Prostate gland (tissue), 2 donors: ENCODE measurements at places on chromosomes 2 and 18.

- DNase-seq: no peak
These were observed 40.7 kb downstream of the RALB start for GRCh38 chr2:120293096-120294007.

DNA sequence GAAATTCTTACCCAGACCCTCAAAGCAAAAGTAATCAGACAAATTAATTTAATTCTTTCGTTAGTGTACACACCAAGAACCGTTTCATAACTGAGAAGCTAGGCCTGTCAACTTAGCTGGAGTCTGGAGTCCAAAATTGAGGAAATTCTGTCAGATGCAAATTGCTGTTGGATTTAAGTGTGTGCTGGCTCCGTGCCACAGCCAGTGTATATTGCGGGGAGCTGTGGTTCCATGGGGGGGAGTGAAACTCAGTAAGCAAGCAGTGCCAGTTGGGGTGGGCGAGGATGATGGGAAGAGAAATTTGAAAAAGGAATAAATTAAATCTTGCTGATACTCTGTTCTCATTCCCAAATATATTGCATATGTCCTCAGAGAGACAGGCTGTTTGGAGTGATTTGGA is 4.0 kb downstream of the ARPC2 start:
- no peak for DNase-seq

GRCh38 chr2:66569974-66570373 is 135.0 kb downstream of the MEIS1 start:
- no peak for DNase-seq

- no peak for DNase-seq
These were observed 3.7 kb downstream of the RAMP1 start for GRCh38 chr2:237863102-237863511.

- no peak for DNase-seq
These were observed 123.3 kb downstream of the UBE2E3 start for GRCh38 chr2:181103659-181104058.

DNA sequence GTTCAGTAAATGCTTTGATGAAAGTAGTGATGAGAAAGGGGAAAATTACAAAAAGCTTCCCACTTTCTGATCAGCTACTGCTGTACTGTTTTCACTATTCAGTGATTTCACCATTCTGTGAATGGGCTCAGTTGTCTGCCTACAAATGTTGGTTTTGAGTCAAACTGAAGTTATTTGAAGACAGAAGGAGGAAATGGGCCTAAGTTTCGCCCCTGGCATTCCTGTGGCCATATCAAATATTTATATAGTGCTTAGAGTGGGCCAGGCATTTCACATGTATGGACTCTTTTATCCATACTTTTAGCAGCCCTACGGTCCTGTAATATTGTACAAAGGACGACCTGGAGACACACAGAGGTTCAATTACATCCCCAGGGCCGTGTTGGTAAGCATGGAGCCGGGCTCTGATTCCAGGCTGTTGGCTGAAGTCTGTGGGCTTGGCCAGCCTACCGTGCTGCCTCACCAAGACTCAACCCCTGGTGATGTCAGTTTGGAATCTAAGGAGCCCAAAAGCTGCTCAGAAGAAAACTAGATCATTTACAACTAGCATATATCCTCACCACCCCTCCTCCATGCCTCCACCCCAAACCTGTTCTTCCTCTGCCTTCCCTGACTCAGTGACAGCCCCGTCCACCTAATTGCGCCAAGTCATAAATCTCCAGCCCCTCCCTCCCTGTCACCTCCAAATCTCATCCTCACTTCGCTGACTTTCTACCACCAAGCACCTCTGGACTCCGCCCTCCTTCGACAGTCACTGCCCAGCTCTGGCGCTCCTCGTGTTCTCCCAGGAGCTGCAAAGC is 10.1 kb upstream of the GRHL1 start:
- no peak for DNase-seq

DNA sequence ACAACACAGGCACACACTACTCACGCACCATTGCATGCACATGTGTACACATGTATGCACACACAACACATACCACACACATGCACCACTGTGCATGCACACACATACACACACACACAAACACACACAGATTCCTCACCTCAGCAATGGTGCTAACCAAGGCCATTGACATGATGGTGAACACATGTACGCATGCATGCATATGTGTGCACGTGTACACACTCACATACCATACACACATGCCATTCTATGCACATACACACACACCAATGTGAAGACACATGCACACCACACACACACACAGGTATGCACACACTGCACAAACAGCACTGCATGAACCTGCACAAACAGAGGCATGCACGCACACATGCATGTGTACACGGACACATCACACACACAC is 976.0 kb downstream of the DCDC2C start:
- DNase-seq: no peak

DNA sequence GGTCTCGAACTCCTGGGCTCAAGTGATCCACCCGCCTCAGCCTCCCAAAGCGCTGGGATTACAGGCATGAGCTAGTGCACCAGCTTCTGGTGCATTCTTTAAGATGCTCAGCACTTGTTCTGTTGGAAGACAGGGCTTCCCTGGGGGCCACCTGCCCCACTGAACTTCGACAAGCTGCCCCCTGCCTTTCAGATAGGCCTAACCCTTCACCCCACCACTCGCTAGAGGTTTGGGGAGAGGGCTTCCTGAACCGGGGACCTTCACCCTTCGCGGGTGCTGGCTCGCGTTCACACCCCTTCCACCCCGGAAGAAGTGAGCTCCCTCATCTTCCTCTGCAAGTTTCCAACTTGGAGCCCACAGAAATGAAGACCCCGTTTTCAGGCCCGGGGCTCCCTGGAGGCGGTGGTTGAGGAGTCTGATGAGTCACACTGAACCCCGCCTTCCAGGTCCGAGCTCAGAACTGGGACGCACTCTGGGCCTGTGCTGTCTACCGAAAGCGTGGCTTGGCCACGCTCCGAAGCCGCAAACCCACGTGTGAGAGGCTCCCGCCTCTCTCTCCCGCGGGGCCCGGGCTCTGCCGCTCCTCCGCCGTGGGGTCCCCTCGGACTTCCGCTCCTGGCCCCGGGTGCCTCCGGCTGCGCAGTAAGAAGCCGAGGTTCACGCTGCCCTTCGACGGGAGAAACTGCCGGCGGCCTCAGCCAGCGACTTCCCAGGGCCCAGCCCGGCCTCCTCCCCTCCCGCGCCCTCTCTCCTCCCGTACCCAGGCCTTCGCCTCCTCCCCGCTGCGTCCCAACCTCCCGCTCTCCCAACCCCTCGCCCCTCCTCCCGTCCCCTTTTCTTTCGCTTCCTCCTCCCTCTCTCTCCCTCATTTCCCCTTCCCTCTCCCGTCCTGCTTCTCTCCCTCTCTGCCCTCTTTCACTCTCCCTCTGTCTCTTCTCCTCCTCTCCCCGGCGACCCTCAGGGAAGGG is 47.5 kb upstream of the SP3 start:
- peak; percentile 62 for DNase-seq

GRCh38 chr18:31176531-31176930 is 13.9 kb upstream of the DSC1 start:
- no peak for DNase-seq

- no peak for DNase-seq
These were observed 339.8 kb downstream of the NYAP2 start for GRCh38 chr2:225739328-225739727.

GRCh38 chr2:154849482-154849881 is 151.0 kb downstream of the KCNJ3 start:
- DNase-seq: no peak

DNA sequence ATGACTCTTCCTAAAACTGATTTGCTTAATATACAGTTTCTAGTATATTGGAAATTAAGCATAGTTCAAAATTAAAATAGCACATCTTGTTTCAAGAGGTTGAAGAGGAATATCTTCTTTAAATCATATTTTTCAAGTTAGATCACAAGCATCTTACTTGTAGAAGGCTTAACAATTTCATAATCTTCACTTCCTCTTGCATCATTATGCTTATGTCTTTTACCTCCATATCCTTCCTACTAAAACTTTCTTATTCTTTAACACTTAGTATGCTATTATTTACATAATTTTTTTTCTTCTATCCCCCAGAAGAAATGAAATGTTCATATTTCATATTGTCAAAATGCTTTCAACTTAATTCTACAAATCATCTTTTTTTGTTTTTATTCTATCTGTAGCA is 1354.9 kb upstream of the TMEFF2 start:
- DNase-seq: no peak

DNA sequence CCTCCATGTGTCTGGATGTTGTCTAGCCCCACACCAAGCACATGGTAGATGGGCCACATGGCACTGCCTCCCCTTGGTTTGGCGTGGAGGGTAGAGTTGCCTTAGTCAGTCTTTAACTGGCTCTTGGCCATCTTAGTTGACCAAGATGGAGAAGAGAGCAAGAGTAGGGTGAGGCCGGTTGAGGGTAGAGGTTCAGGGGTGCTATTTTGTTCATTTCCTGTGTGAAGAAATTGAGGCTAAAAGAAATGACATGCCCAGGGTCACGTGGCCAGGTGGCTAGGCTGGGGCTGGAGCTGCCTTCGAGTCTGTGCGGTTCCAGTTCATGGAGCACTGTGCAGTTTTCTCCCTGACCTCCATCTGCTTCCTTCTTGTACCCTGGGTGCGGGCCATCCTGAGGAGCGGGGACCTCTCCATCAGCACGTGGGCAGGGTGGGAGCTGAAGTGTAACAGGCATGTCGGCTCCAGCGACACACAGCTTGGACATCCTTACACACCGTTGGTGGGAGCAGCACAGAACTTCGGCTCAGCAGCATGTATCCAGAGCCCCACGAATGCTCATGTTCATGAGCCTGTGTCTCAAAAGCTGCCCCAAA is 213.2 kb downstream of the GBX2 start:
- no peak for DNase-seq

- DNase-seq: peak; percentile 10
These were observed 79.4 kb downstream of the TMEM182 start for GRCh38 chr2:102841107-102841840.

DNA sequence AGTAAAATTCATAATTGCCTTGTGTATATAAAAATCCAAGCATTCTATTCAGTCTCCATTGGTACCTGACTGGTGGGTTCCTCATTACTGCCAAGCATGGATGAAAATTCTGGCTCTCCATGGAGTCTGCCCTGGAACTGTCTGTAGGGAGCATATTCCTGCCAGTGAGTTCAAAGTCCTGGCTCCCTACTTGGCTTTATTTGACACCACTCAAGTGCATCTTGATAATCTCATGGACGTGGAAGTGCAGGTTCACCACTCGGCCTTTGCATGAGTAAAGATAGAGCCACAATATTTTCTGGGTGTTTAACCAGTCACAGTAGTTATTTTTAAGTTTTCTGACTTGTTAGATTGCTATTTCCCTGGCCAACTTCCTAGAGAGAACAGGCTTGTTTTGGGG is 63.5 kb downstream of the CNTNAP5 start:
- DNase-seq: no peak

DNA sequence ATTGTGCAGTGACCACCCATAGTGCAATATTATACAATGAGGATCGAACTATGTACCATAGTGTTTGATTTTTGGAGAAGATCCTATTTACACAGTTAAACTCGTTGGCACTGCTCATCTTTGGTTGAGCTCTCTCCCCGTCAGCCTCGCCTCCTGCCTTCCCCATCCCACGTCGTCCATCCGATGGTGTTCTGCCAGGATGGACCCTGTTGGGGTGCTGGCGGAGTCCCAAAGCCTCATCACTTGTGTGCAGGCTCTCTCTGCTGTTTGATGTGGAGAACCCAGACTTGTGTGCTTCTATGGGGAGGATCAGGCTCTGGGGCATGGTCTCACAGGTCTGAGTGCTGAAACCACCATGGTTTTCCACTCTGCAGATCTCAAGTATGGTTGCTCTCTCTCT is 85.4 kb downstream of the ITGB1BP1 start:
- no peak for DNase-seq

- DNase-seq: no peak
These were observed 78.8 kb upstream of the PELI1 start for GRCh38 chr2:64223055-64223454.

DNA sequence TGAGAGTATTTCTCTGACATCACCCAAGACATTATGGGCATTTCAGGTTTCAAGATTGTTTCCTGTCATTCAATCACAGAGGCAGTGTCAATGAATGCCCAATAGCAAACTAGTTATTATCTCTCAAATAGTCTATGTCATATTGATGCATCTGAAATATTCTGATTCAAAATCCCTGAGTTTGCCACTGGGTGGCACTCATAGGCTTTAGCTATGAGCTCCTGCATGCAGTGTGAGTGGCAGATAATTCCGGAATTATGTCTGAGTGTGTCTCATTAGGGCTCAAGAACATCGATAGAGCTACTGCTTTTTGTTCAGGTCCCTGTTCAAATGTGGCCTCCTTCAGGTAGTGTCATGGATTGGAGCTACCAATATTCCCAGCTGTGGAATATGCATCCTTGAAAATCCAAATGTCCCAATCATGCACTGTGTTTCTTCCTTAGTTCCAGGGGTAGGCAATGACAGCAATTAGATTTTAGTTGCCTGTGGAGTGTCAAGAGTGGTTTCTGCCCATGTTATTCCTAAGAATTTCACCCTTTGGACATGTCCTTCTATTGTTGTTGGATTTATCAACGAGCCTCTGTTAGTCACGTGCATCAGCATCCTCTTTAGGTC is 7.8 kb upstream of the OR6B3 start:
- DNase-seq: peak; percentile 26

GRCh38 chr2:236085647-236086046 is 82.5 kb downstream of the GBX2 start:
- DNase-seq: no peak

GRCh38 chr18:7338846-7339245 is 108.0 kb downstream of the LRRC30 start:
- DNase-seq: no peak

DNA sequence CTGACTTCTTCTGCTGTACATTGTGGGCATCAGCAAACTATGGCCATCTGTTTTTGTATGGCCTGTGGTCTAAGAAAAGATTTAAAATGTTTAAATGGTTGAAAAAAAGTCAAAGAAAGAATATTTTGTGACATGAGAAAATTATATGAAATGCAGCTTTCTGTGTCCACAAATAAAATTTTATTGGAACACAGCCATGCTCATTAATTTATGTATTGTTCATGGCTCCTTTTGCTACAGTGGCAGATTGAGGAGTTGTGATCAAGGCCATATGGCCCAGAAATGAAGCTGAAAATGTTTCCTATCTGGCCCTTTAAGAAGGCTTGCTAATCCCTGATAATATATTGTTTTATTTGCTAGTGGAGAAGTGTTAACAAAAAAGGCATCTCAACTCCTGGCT is 162.0 kb downstream of the SLC4A3 start:
- DNase-seq: no peak
